Endothelial cell of umbilical vein (primary cell): ENCODE measurements at places on chromosomes 1 and 21. TPM values are rescaled to one million over a fixed set of nuclear protein-coding genes. Genes with fewer than 3 reads are reported as not detected.
A peak's percentile ranks its signal among the peaks of the same experiment; 100 is the strongest.

GRCh38 chr1:233107130-233107660, 156.8 kb downstream of the NTPCR start:
- peaks cover 5% of the 10 kb centered on the region for H3K4me1 ChIP-seq
- no peak overlapping the region for H3K4me3 ChIP-seq
- H3K27ac ChIP-seq: no peak overlapping the region
- H3K27me3 ChIP-seq: no peaks in the 10 kb centered on the region
- DNase-seq: no peak
- H3K36me3 ChIP-seq: no peaks in the 10 kb centered on the region

GRCh38 chr1:155062702-155063411, 683 bp upstream of the EFNA4 start:
- no peaks in the 10 kb centered on the region for H3K27me3 ChIP-seq
- no peak overlapping the region for H3K4me3 ChIP-seq
- peaks cover 10% of the 10 kb centered on the region for H3K4me1 ChIP-seq
- no peak overlapping the region for H3K27ac ChIP-seq

DNA sequence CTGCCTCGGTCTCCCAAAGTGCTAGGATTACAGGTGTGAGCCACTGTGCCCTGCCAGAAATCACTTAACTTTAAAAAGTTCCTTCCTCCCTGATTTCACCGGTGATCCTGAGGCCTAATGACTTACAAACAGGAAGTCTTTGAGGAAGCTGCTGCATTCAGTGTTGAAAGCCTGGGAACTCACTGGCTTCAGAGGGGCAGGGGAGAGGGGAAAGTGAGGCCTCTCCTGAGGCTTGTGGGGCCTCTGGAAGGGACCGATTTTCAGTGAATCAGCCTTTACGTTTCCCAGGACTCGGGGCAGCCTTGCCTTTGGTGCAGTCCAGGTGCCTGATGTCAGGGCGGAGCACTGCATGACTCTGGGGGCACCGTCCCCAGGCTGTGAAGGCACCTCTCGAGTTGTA, 30.1 kb upstream of the ARHGEF10L start:
- H3K27ac ChIP-seq: no peak overlapping the region
- no peak overlapping the region for H3K4me3 ChIP-seq
- no peaks in the 10 kb centered on the region for H3K4me1 ChIP-seq
- no peak for DNase-seq

GRCh38 chr1:205923651-205924459, 19.4 kb downstream of the SLC26A9 start:
- no peak overlapping the region for H3K27ac ChIP-seq
- DNase-seq: no peak
- no peaks in the 10 kb centered on the region for H3K27me3 ChIP-seq
- H3K36me3 ChIP-seq: no peaks in the 10 kb centered on the region
- H3K4me3 ChIP-seq: no peak overlapping the region
- no peaks in the 10 kb centered on the region for H3K4me1 ChIP-seq

DNA sequence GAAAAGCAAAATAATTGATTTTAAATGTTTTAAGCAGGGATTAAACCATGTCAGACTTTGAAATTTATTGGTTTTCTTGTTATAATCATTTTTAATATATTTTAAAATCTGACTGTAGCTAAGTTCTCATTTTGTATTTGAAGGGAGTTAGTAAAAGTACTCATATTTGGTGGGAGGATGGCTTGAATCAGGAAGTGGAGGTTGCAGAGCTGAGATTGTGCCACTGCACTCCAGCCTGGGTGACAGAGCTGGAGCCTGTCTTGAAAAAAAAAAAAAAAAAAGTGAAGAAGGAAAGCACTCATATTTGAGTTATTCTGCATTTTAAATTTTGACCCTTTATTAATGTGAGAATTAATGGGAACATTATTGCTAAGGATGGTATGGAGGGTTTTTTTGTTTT, 106.0 kb downstream of the RABGAP1L start:
- no peak overlapping the region for H3K27ac ChIP-seq
- no peaks in the 10 kb centered on the region for H3K4me1 ChIP-seq
- H3K27me3 ChIP-seq: no peaks in the 10 kb centered on the region
- H3K4me3 ChIP-seq: no peak overlapping the region
- H3K36me3 ChIP-seq: no peaks in the 10 kb centered on the region

DNA sequence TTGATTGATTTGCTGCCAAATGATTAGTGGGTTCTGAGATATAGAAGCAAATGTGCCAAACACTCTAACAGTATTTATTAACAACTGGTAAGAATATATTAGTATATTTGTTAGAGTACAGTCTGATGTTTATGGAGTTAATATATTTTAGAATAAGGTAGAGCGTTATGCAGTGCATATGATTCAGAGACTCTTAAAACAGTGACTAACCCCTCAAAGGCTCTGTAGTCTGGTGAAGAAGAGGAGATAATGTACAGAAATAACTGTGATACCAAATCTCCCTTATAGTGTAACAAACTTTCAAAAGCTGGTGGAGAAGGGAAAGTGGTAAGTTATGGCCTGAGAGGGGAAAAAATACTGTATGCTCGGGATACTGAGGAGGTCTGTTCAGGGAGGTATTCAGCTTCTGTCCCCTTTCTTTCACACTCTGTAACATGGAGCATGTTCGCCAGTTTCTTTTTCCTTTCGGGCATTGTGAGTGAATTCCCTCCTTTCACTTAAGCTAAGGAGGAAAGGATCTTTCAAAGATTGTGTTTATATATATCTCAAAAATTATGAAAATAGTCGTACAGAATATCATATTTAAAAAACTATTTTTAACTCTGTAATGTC, 121.2 kb downstream of the ADGRL2 start:
- H3K4me3 ChIP-seq: no peak overlapping the region
- no peak overlapping the region for H3K27ac ChIP-seq
- H3K27me3 ChIP-seq: no peaks in the 10 kb centered on the region
- peaks cover 5% of the 10 kb centered on the region for H3K4me1 ChIP-seq

GRCh38 chr1:32859915-32860314, 10.8 kb downstream of the FNDC5 start:
- peaks cover 9% of the 10 kb centered on the region for H3K4me1 ChIP-seq
- peaks cover 6% of the 10 kb centered on the region for H3K36me3 ChIP-seq
- H3K27me3 ChIP-seq: no peaks in the 10 kb centered on the region
- DNase-seq: no peak
- no peak overlapping the region for H3K4me3 ChIP-seq
- H3K27ac ChIP-seq: no peak overlapping the region

GRCh38 chr1:234214129-234214910, 158.9 kb upstream of the COA6 start:
- H3K4me3 ChIP-seq: no peak overlapping the region
- no peaks in the 10 kb centered on the region for H3K4me1 ChIP-seq
- no peaks in the 10 kb centered on the region for H3K36me3 ChIP-seq
- DNase-seq: no peak
- no peak overlapping the region for H3K27ac ChIP-seq

- peaks cover 3% of the 10 kb centered on the region for H3K27me3 ChIP-seq
- H3K4me1 ChIP-seq: peaks cover 9% of the 10 kb centered on the region
- H3K27ac ChIP-seq: no peak overlapping the region
- no peaks in the 10 kb centered on the region for H3K36me3 ChIP-seq
Measured at GRCh38 chr21:38734646-38735365, 70.9 kb upstream of the ETS2 start.

DNA sequence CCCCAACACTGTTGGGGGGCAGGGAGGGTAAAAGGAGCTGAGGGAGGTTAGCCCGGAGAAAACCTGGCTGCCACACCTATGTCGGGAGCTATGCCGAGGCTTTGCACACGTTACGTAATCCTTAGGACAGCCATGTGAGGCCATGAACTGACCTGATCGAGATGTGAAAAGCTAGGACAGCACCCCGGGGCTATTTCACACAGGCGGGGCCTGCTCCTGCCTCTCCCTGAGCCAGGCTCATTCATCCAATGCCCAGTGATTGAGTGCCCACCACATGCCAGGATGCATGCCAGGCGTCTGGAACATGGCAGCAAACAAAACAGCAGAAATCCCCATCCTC, 30.2 kb downstream of the LDLRAP1 start:
- no peaks in the 10 kb centered on the region for H3K36me3 ChIP-seq
- no peak overlapping the region for H3K4me3 ChIP-seq
- H3K27me3 ChIP-seq: no peaks in the 10 kb centered on the region
- no peak overlapping the region for H3K27ac ChIP-seq

DNA sequence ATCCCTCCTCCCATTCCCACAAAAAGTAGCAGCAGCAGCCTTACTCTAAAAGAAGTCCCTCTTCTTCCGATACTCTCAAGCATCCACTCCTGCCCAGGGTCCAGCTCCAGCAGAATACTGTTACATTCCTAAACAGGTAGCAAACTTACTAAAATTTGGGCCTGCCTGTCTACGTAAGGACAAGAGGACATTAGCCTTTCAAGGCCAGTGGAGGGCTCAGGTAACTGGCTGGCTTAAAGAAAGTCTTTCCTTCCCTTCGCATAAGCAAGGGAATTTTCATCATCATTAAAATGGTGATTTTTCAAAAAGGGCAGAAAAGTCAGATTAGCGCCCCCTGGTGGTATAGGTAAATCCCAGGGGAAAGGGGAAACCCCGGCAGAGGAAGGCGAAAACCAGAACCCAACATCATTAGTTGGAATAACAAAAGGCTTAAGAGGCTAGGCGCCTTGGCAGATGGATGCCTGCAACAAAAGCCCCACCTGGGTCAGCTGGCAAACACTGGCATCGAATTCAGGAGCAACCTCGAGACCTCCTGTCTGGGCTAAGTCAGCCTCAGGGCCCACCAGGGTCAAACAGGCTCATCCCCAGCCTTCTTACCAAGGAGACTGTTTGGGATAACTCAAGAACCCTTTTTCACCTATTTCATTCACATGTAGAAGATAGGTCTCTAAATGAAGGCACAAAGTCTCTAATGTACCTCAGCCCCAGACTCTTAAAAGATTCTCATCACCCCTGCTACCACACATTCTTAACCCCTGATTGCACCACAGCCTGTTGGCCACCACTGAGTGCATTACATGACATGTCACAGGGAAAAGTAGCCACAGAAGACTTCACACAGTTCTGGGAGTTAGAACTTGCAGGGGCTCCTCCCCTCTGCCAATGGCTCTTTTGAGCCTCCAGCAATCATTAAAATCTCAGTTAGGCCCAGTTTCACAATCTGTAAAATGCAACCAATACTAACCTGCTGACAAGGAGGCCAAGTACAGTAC, 36.7 kb downstream of the ERI3 start:
- H3K27me3 ChIP-seq: no peaks in the 10 kb centered on the region
- H3K4me3 ChIP-seq: no peak overlapping the region
- H3K4me1 ChIP-seq: no peaks in the 10 kb centered on the region
- peak; percentile 33 for DNase-seq
- H3K27ac ChIP-seq: no peak overlapping the region
- H3K36me3 ChIP-seq: peaks cover 12% of the 10 kb centered on the region

DNA sequence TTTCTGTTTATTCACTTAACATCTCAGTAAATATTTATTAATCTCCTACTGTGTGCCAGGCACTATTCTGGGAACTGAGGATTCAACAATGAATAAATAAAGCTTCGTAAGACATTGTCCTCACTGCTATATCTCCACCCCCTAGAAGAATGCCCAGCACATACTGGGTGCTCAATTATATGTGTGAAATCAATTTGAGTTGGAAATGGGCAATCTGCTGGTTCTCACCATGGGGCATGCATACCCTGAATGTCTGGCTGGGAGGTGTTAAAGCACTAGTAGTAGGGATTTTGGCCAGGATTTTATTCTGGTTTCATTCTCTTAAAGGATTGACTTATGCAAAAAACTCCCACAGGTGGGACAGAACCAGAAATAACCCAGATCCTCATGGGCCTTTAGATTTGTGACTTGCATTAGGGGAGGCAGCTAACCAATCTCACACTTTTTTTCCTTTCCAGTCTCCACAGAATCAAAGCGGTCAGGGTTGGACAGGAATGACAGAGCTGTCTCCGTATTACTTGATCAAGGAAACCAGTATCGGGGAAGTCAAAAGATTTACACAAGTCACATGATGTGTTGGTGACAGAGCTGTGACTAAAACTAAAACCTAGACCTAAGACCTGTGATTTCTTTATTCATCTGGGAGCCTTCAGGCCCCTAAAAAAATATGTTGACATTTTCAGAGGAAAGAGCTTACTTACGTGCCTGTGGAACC, 12.8 kb downstream of the GFI1 start:
- H3K27me3 ChIP-seq: peaks cover 26% of the 10 kb centered on the region
- H3K36me3 ChIP-seq: no peaks in the 10 kb centered on the region
- DNase-seq: no peak
- H3K4me3 ChIP-seq: no peak overlapping the region
- no peaks in the 10 kb centered on the region for H3K4me1 ChIP-seq

DNA sequence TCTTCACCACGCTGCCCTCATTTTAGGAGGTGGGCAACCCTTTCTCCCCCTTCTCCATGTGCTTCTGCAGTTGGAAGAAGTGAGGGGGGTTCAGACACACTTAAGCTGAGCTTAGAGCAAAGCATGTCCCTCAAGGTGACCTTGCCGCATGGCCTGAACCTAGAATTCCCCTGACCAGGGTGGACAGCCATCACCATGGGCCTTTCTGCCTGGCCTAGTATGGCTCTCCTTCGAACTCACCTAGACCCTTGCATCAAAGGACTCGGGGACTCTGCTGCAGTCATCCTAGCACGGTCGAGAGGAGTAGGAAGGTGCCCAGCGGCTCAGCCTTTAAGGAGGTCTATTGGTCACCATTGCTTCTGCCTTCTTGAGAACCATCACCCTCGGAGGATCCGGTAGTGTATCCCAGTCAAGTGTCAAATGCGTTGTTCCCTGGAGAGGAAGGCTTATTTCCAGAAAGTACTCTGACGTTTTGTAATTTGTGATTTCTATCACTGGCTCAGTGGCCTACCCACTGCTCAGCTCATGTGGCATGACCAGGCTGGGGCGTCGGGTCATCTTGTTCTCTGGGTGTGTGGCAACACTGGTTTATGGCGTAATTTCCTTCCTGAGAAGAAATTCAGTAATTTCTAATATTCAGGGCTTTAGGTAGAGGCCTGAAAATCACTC, at the start of gene KCNE1:
Gene KCNE1 (minus strand): TSS at position 424 of the 669 bp plus-strand sequence. CDS start 62,576 bp downstream, outside the sequence.
- no peak within 1 kb of the TSS for H3K27ac ChIP-seq
- H3K27me3 ChIP-seq: no peaks in the 10 kb centered on the region
- no peaks in the 10 kb centered on the region for H3K4me1 ChIP-seq
- no peak within 1 kb of the TSS for H3K4me3 ChIP-seq
- no peak for DNase-seq

- H3K36me3 ChIP-seq: no peaks in the 10 kb centered on the region
- H3K4me1 ChIP-seq: no peaks in the 10 kb centered on the region
- DNase-seq: no peak
- no peak overlapping the region for H3K27ac ChIP-seq
- H3K4me3 ChIP-seq: no peak overlapping the region
Measured at GRCh38 chr1:205343431-205344065, 13.2 kb downstream of the KLHDC8A start.

The BLACAT1 gene
- total RNA-seq: not detected in 2 replicates

The RASAL2 gene
- total RNA-seq: 15.5 and 19.6 TPM in 2 replicates

The CRB1 gene
- not detected in 2 replicates for total RNA-seq

The EDN2 gene
- not detected in 2 replicates for total RNA-seq

The CYP4X1 gene
- 2.3 and 3.7 TPM in 2 replicates for total RNA-seq

The TRNP1 gene
- 5.9 and 10.3 TPM in 2 replicates for total RNA-seq

The FLG gene
- not detected in 2 replicates for total RNA-seq

The ATP6V1G3 gene
- not detected in 2 replicates for total RNA-seq
